ENCODE measurements at places on chromosomes 7 and 10.

DNA sequence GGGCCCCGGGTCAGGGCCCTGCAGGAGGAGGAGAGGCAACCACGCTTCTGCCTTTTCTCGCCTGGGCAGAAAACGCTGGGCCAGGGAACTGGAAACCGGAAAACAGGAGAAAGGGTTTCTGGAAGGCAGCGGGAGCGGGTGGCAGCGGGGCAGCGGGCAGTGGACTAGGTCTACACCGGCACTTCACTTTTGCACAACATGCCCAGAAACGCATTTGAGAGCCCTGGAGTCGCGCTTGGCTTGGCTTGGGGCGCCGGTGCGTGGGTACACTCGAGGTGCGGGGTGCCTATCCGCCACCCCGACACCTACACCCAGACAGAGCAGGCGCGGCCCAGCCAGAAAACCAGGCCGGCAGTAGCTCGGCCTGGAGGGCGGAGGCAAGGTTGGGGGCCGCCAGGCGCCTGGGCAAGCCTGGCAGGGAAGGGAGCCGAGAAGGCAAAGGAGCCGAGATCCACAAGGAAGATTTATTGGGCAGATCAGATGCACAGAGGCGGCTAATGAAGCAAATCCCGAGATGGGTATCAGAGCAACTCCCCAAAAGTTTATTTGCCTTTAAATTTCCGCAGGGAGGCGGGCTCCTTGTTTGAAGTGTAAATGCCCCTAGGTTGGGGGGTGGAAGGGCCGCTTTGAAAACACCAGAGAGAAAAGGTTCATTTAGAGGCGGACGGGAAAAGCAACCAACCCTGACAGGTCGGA, 3.2 kb upstream of the PAX2 start:
- DNase-seq: no peak

DNA sequence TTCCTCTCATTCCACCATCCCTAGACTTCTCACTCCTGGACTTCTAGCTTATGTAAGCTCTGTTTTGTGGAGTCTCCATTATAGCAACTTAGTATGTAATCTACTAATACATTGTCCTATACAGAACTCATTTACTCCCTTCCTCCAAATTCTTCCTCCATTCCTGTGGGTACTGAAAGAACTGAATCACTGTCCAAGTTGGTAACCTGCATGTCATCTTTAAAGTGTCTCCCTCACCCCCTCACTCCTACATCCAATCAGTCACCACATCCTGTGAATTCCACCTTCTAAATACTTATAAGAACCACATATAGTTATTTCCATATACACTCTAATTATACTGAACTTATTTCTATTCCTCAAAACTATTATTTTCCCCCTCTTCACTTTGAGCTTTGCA, 20.3 kb downstream of the AASS start:
- DNase-seq: no peak

- DNase-seq: no peak
These were observed 45.3 kb downstream of the ZNF777 start for GRCh38 chr7:149415391-149416071.

DNA sequence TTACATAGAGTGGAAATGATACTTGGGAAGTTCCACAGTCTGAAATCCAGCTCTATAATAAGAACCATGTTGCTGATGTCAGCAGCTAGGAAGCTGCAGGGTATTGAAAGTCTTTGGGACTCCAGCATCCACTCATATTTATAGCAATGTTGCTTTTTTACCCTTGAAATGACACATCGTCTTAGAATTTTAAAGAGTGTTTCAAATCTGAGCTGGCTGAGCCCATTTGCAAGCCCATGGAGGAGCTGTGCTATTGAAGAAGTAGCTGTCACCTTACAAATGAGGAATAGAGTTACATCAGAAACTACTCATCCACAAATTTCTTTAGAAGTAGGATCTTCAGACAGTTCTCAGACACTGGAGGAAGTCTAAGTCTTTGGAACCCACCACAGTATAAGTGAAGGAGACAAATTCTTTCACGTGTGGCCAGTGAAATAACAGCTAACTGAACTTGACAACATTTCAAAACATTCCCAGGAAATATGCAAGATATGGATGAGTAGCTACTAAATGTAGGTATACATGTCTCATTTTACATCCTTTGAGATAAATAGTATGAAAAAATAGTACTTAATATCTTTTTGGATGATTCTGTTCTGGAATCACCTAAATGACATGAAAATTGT, 203.6 kb downstream of the ZNF365 start:
- no peak for DNase-seq

GRCh38 chr10:123761038-123761428, 94.9 kb downstream of the GPR26 start:
- DNase-seq: no peak

DNA sequence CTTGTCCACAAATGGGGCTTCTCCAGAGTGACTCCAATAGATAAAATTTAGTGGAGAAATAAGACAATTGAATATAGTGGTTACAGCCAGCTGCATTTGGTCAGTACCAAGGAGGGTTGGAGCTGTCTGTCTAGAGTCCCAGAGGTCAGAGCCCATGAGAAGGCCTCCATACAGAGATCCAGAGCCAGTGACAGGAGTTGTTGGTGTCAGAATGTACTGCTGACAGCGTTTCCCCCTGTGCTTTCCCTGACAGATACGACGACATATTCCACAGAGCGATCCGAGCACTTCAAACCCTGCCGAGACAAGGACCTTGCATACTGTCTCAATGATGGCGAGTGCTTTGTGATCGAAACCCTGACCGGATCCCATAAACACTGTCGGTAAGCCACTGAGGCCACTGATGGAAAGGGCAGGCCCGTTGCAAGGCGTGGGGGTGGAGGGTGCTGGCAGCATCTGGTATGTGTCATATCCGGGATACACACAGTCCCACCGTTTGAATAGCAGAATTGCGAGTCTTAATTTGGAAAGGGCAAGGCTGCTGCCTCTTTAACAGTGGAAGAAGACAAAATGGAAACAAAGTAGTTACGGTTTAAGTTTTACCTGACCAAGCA, 483.6 kb downstream of the NRG3 start:
- no peak for DNase-seq

- DNase-seq: no peak
These were observed 165.9 kb downstream of the AUTS2 start for GRCh38 chr7:69764147-69764546.

- DNase-seq: no peak
These were observed 14.3 kb downstream of the PTPRN2 start for GRCh38 chr7:158573310-158573709.

Data from stimulated activated CD8-positive, alpha-beta memory T cell treated with anti-CD3 and anti-CD28 coated beads, Interleukin-7, amount 100 ng/mL, for 1 hour (primary cell).